Sciatic nerve (tissue), 2 donors: ENCODE measurements at places on chromosomes 4 and X. TPM values are rescaled to one million over a fixed set of nuclear protein-coding genes. Genes with fewer than 3 reads are reported as not detected.

DNA sequence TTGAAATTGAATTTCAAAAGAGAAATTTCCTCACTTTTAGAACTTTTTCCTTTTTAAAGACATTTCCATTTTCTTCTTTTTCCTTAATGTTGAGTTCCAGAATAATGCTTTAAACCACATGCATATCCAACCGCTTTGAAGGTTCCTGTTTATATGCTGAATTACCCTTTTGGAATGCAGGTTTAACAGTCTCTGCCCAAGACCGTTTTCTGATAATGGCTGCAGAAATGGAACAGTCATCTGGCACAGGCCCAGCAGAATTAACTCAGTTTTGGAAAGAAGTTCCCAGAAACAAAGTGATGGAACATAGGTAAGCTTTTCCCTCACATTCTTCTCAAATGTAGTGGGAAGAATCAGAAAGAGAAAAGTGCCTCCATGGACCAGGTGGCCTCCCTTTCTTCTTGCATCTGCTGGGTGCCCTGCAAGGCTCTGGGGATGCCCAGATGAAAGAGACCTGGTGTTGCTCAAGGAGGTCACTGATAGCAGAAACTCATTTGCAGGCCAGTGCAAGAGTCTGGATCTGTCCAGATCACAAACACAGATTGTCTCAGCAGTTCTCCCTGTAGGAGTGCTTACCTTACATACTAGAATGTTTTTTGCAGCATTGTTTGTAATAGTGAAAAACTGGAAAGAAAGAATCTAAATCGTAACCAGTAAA, 42.9 kb downstream of the MOSPD2 start:
- DNase-seq, result no peak

DNA sequence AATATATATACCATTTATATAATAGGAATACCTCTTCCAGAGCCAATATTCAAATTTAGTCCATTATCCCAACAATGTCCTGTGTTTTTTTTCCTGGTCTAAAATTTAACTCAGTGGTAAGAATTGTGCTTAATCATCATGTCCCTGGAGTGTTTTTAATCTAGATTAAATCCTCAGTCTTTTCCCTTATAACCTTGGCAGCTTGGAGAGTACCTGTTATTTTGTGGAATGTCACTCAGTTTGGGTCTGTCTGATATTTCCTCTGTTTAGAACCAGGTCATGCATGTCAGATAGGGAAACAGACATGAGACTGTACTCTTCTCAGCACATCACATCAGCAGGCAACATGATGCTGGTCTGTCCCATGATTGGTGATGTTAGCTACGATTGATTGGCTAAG, 96.6 kb downstream of the HPGD start:
- DNase-seq, result no peak

GRCh38 chr4:143313521-143313920, 23.2 kb upstream of the GAB1 start:
- no peak for DNase-seq

DNA sequence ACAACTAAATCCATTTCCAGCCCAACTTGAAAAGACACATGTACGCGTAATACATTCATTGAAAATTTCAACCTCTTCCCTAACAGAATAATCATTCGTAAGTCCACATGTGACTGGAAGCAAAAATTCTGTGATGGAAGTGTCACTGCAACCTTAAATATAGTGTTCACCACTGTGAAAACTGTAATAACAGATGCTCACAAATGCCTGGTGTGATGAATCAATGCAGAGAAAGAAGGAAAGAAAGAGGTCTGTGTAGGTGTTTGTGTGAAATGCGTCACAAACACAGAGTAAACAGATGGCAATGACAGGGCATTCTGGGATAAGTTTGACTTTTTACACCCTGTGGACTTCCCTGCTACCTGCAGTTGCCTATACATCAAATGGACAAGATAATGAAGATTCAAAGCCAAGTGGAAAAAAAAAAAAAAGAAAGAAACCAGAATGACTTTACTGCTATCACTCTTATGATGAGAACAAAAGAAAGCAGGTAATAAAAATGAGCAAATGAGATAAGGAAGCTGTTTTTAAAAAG, 123.3 kb downstream of the EPHA5 start:
- DNase-seq, result no peak

- no peak for DNase-seq
Observed at GRCh38 chr4:76920715-76921114, 22.8 kb upstream of the SOWAHB start.

Gene ARL13A
- total RNA-seq, result not detected
